ENCODE measurements at places on chromosomes 13 and 19. TPM values are rescaled to one million over a fixed set of nuclear protein-coding genes. Genes with fewer than 3 reads are reported as not detected.

DNA sequence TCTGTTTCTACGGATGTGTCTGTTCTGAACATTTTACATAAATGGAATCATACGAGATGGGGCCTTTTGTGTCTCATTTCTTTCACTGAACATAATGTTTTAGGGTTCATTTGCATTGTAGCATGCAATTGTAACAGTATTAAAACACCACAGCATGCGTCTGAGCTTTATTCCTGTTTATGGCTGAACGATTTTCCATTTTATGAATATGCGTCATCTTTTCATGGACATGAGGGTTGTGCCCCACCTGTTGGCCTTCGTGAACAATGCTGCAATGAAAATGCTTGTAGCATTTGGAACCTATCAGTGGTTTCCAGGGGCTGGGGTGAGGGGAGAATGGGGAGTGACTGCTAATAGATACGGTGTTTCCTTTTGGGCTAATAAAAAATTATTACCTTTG is 5.1 kb downstream of the OR10H1 start:
- DNase-seq = peak; percentile 54

DNA sequence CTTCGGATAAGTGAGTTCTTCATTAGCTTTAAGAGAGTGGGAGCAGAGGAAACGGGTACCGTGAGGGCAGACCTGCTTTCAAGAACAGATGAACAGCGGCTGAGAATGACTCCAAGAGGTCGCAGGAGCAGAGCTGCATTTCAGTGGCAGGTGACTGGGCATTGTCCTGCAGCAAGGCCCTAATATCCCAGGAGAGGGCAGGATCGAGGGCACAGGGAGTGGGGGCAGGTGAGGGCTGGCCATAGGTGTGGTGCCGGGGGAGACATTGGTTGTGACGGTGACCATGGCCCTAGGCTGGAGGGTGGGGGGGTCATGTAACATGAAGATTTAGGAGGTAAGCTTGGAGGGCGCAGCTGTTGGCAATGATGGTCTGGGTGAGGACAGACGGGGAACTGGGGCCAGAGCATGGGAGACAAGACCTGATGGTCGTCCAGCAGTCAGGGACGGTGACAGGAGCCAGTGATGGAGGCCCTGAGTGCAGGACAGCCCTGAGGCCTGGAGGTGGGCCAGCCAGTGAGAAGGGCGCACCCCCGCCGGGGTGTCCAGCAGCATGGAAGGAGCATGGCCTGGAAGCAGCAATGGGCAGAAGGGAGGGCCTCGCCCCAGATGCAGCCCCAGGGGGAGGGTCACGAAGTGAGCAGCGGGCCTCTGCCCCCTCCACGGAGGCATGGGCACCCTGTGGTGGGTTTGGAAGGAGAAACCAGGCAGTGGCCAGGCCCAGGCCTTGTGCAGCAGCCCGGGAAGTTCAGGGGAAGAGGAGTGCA is 29.2 kb upstream of the LAMP1 start:
- DNase-seq = no peak

- DNase-seq = peak; percentile 45
Observed at GRCh38 chr19:19525611-19526380, 2.9 kb upstream of the YJEFN3 start.

DNA sequence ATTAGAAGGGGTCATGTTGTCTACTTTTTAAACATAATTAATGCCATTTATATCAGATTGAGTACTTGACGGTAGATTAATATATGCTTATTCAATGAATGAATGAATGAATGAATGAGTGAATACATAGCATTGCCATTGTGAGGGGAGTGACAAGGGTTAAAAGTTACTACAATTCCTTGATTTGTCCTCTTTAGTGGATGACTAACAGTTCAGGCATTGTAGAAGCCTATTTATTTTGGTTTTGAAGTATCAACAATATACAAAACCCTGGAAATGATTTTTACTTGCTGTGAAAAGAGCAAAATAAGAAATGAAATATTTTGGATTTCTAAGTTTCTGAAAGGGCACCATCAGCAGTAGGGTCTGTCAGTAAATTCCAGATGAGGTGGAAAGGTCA is 122.7 kb downstream of the CYSLTR2 start:
- DNase-seq = no peak

DNA sequence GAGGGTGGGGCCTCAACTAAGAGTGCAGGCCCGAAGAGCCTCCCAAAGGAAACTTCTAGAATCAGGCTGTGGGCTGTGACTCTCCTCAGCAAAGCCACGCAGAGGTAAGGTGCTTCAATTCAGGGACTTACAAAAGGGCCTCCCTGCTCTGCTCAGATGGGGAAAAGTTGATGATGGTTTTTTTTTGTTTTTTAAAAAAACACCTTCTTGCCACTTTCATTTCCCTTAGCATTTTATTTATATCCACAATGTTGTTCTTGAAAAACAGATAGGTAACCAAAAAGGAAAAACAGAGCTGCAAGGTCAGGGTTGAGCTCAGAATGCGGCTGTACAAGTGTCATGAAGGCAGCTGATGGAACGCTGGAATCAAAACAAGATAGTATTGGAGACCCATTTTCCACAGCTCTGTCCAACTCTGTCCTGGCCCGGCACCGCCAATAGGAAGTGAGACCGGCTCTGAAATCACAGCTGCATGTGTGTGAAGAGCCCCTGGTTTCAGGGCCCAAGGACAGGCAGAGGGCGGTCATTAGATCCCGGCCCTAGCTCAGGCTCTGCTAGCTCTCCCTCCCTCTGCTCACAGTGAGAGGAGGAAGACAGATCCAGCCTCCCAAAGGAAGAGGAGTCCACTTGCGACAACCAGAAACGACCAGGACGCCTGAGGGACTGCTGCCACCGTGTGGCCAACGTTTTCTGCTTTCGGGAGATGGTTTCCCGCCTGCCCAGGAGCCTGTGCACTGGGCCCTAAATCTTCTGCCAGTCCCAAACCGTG is 58.3 kb downstream of the KLF2 start:
- DNase-seq = peak; percentile 82

DNA sequence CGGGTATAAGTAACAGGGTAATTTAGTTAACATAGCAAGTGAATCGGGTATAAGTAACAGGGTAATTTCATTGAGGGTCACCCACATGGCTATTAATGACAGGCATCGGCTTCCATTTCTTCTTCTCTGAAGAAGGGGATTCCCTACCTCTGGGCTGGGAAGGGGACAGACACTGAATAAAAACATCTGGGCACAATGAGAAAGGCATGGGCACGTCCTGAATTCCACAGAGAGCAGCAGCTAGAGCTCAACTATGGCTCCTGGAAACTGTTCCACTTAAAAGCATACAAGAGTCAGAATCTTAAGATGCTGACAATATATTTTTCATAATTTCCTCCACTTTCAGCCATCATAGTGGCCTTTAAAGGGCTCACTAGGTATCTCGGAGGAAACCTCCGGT is 51.8 kb downstream of the CRYL1 start:
- no peak for DNase-seq

DNA sequence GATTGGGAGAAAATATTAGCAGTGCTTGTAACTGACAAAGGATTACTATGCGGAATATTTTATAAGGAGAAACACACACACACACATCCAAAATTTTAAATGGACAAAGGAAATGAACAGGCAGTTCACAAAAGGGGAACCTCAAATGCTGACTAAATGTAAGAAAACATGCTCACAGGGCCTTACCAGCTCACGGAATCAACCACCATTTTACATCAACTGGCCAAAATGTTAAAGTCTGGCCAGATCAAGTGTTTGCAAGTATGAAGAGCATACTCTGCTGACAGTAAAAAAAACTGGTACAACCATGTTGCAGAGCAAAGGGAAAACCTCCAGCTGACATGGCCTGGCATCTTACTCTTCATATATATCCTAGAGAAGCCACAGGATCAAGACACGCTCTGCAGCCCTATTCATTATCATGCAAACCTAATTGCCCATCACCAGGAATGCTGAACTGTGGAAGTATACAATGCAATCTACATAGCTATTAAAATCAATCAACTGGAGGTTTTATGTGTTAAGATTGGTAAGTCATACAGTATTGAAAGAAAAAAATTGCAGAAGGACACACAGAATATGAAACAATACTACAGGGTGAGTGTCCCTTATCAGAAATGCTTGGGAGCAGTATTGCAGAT is 124.4 kb downstream of the RNF17 start:
- DNase-seq = no peak

DNA sequence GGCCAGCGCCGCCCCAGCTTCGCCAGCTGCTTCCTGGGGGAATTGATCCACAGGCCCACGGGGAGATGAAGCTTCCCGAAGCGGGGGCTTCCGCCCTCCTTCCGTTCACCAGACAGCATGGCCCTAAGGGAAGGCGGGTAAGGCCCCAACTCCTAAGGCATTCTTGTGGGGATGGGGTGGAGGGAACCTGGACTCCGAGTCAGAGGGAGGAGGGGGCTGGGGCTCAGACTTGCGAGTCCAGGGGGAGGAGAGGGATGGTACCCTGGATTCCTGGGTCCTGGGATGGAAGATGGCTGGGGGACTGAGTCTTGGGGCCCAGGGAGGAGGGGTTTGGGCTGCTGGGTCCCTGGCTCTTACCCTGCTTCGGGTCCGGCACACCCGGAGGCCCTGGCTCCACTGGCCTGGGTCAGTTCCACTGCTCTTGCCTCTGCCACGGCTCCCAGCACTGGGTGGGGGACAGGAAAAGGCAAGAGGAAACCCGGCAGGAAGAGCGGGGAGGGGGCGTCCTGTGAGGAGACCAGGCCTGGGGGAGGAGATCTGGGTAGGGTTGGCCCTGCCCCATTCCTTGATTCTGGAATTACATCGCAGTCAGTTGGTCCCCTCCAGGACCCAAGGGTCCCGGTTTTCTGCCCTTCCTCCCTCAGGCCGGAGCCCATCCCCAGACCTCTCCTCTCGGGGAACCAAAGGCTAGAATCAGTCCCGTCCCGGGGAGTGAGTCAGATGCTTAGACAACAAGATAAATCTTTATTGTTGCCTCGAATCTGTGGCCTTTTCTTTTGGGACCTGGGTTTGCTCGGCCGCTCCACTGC is at the start of gene RASIP1:
Gene RASIP1 (minus strand): TSS at position 447 of the 809 bp plus-strand sequence. CDS start 328 bp downstream, at position 119.
- DNase-seq = no peak

- no peak for DNase-seq
Observed at GRCh38 chr13:42971691-42972347, 20.2 kb downstream of the EPSTI1 start.

DNA sequence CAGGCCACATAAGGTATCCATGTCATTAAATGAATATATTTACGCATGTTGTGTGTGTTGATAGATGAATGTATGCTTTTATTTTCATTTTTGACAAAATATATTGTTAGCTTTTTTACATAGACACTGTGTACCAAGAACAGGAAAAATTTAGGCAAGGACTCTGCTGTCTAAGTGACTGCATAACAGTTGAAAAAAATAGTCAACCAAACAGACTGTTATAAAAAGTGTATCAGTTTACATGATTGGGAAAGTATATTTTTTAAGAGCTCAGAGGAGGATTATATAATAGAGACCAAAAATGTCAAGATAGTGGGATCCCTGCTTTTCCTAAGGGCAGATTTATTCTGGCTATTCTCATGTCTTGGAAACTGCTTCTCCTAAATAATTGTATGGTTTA is 858.0 kb downstream of the SLITRK1 start:
- no peak for DNase-seq

DNA sequence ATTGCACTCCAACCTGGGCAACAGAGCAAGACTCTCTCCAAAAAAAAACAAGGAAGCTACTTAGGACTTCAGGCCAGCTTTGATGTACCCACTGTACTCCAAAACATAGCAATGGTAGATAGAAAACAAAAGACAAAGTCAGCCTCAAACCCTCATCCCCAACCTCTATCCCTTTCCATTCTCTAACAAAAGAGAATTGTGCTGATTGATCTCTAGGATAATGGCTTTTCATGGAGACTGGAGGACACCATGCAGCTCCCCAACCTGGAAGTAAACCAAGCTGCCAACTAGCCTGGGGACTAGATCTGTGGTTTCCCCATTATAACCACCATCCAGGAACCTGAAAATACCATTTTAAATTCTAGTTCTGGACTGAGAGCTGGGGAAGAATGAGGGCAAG is 4.3 kb upstream of the ZDHHC20 start:
- DNase-seq = no peak

DNA sequence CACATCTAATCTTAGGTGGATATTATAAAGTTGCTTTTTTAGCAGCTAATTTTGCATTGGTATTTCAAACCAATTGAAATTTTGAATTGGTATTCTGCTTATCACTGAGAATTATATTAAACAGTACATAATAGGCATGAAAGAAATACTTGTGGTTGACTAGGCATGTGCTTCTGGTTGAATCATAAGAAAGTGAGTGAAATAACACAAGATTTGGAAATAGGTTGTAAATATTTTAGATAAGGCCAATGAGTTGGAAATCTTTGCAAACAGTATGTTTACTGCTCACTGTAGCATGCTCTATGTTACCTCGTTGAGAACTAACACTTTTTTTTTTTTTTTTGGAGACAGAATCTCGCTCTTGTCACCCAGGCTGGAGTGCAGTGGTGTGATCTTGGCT is 66.8 kb upstream of the RFC3 start:
- DNase-seq = no peak

GTF3A gene
- 242 TPM for total RNA-seq

S1PR5 gene
- not detected for total RNA-seq

RHPN2 gene
- 6.4 TPM for total RNA-seq

C19orf33 gene
- total RNA-seq = not detected

APC2 gene
- total RNA-seq = 2.4 TPM

RNF113B gene
- total RNA-seq = not detected

OVOL3 gene
- not detected for total RNA-seq

GFY gene
- not detected for total RNA-seq

Measured in OCI-LY7 (cell line).